Hepatocyte (in vitro differentiated cells): ENCODE measurements at places on chromosomes 13 and 19.

DNA sequence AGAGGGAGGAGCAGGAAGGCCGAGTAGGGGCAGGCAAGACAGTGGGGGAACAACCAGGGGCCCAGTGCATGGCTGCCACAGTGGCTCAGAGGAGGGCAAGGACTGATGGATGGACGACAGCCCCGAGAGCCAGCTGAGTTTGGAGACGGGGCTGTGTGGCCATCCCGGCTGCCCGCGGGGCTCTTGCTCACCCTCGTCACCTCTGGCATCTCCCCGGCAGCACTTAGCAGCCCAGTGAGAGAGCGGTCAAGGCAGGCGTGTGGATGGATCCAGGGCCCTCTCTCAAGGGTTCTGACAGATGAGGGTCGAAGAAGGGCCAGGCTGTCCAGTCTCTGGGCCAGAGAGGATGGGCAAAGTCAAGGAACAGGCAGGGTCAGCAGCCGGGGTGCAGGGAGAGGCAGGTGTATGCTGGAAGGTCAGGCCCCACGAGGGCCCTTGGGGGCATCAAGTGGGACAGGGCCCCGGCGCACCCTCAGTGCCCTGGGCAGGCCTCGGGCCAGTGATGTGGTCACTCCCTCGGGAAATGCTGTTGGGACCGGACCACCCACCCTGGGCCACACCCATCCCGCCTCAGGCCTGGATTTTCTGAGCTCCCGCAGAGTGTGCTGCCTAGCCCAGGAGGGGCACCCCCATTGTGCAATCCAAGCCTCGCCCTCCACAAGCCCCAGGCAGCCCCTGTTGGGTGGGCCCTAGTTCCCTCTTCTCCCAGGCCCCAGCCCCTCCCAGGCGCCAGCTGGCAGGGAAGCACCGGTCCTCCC is 56.4 kb upstream of the TPM4 start:
- no peak for DNase-seq

- peak; percentile 39 for DNase-seq
Measured at GRCh38 chr13:43058318-43058674, 34.9 kb downstream of the DNAJC15 start.

- DNase-seq: peak; percentile 45
Measured at GRCh38 chr13:73055813-73056564, 2.8 kb upstream of the KLF5 start.

- DNase-seq: peak; percentile 34
Measured at GRCh38 chr19:51098365-51099046, 9.7 kb downstream of the CTU1 start.

DNA sequence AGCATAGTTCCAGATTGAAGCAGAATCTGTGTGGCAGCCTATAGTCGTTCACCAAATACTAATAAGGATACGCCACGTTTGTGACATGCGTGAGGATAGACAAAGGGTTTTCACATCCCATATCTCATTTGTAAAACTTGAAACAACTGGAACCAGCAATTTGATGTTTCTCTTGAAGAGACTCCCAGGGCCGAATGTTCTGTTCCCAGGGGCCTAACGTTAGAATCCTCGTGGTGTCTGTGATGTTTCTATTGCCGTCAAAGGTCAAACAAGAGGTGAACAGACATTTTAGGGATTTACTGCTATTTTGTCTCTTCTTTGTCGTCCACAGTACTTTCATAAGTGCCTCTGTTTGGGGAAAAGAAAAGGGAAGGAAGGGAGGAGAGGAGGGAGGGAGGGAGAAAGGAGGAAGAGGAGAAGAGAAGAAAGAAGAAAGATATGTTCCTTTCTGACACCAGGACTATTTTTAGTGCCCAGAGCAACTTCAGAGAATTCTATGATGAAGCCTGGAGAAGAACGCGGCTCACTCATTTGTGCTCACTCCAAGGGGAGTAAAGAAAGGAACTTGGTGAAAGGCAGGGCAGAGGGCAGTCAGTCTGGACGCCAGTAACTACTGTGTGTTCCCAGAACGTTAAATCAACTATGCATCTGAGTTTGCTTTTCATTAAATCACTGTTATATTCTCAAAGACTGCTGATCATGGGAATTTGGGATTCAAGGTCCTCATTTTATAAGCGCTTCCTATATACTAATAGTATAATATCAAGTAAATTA is 154.5 kb downstream of the DCT start:
- DNase-seq: no peak

GRCh38 chr13:108263621-108264355 is 5.7 kb upstream of the TNFSF13B start:
- DNase-seq: no peak

- no peak for DNase-seq
Measured at GRCh38 chr19:49216071-49216470, 58.5 kb downstream of the TRPM4 start.
